ENCODE measurements at places on chromosomes 7 and 10.

DNA sequence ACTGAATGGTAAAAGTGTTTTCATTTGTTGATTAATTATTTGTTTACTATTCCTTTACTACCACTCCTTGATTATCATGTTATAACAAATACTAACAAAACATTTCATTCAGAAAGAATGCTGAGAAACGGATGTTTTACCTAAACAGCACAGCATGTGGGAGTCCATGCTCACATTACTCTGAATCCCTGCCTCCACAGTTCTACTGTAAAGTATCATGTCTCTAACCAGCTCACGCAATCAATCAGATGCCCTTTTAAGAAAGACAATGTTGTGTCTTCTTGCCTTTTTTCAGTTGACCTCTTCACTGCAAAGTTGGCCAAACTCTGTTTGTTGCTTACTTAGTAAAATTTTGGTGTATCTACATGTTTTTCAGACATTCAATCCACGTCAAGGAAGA is 232.5 kb upstream of the MDFIC start:
- DNase-seq, result no peak

DNA sequence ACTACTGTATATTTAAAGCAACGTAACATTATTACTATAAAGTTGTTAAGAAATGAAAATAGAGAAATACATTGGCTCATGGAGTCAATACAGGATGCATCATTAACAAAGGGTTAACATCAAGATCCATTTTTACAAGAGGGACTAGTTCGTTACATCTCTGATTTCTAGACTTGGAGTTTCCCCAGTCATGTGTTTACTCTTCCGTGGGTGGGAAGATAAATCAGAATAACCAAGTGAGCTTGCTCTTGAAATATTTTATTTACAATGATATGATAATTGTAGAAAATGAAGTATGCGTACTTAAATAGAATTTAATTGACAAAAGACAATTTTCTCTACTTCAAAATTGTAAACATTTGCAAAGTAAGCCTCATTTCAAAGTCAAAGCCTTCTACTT is 1.0 kb upstream of the PRKAR2B start:
- no peak for DNase-seq

GRCh38 chr10:133072720-133073390 is 14.9 kb upstream of the ADGRA1 start:
- no peak for DNase-seq

DNA sequence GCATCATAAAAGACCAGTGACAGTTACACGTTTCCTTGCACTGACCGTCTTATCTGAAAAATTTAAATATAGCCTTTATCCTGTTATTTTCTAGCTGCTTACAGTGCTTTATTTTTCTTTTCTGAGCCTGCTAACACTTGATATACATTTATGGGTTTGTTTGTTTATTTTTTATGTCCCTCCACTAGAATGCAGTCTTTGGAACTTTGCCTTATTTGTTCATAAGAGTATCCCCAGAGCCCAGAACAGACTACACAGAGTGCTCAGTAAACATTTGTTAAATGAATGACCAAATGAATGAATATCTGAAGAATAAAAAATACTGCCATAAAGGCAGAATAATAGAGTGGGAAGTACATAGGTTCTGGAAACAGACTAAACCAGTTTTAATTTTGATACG is 202.3 kb upstream of the LRRN3 start:
- no peak for DNase-seq

GRCh38 chr7:42107484-42108240 is 129.3 kb downstream of the GLI3 start:
- DNase-seq, result no peak

DNA sequence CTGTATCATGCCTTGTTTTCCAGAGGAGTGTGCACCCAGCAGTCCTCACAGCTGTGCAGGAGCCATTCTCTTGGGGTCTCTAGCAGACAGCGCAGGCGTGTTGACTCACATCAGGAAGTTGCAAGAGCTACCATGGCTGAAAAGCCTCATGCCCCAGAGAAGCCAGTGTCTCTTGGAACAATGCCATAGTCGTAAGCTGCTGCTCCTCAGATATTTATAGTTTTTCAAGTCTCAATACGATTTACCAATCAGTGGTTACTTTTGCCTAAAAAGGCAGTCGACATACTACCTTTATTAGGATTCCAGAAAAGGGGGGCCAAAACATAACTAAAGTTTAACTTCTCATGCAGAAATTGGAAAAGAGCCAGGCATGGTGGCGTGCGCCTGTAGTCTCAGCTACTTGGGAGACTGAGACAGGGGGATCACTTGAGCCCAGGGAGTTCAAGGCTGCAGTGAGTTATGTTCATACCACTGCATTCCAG is 407.7 kb downstream of the PARD3 start:
- no peak for DNase-seq

GRCh38 chr10:84715911-84716310 is 387.5 kb downstream of the CCSER2 start:
- no peak for DNase-seq

DNA sequence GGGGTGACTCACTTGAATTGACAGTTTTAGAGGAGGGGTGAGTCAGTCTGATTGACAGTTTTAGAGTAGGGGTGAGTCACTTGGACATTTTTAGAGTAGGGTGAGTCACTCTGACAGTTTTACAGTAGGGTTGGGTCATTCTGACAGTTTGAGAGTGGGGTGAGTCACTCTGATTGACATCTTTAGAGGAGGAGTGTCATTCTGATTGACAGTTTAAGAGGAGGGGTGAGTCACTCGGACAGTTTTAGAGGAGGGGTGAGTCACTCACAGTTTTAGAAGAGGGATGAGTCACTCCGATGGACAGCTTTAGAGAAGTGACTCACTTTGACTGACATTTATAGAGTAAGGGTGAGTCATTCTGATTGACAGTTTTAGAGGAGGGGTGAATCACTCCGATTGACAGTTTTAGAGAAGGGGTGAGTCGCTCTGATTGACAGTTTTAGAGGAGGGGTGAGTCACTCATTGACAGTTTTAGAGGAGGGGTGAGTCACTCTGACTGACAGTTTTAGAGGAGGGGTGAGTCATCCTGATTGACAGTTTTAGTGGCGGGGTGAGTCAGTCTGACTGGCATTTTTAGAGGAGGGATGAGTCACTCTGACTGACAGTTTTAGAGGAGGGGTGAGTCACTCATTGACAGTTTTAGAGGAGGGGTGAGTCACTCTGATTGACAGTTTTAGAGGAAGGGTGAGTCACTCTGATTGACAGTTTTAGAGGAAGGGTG is 595.9 kb downstream of the DNAJB6 start:
- no peak for DNase-seq

- no peak for DNase-seq
Measured at GRCh38 chr10:66257801-66258200, 668.0 kb upstream of the LRRTM3 start.

- DNase-seq, result no peak
Measured at GRCh38 chr10:75911426-75911825, 480.0 kb downstream of the LRMDA start.

GRCh38 chr10:58919927-58920654 is 256.4 kb upstream of the PHYHIPL start:
- DNase-seq, result no peak

- no peak for DNase-seq
Measured at GRCh38 chr10:4658777-4659176, 167.2 kb upstream of the AKR1E2 start.

- no peak for DNase-seq
Measured at GRCh38 chr10:124008681-124009080, 84.7 kb downstream of the CHST15 start.

- no peak for DNase-seq
Measured at GRCh38 chr7:131546583-131547141, 9.8 kb downstream of the PODXL start.

- DNase-seq, result no peak
Measured at GRCh38 chr10:121084016-121084674, 233.0 kb downstream of the WDR11 start.

- DNase-seq, result no peak
Measured at GRCh38 chr7:81499262-81500116, 270.4 kb downstream of the HGF start.

DNA sequence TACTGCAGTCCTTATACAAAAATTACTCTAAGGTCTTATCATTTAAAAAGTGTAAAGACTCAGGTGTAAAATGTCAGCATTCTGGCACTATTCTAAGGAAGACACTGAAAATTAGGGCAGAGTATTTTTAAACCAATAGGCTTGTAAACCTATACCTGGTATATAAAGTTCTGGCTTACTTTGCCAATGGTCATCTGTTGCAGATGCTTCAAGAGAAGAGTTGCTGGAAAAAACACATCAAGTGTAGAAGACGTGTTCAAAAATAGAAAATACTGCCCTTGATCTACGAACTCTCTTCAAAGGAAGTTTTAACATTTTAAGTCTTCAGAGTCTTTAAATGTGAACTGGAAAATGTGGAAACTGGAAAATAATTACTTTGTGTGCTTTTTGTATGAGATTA is 23.9 kb downstream of the NT5C3A start:
- DNase-seq, result no peak
